Activated CD4-positive, alpha-beta memory T cell treated with anti-CD3 and anti-CD28 coated beads for 36 hours (primary cell): ENCODE measurements at places on chromosomes 13 and 19. TPM values are rescaled to one million over a fixed set of nuclear protein-coding genes. Genes with fewer than 3 reads are reported as not detected.
A peak's percentile ranks its signal among the peaks of the same experiment; 100 is the strongest.

Gene SMIM44
- total RNA-seq, result not detected

- peak; percentile 87 for DNase-seq
Observed at GRCh38 chr13:43878892-43879754, at the start of gene CCDC122. TSS of gene CCDC122 (minus strand) at chr13:43879740. CDS start at chr13:43869376, 10,364 bp downstream.

Gene RGCC
- 96.8 TPM for total RNA-seq

Gene SCN1B
- 1.1 TPM for total RNA-seq

- DNase-seq, result no peak
Observed at GRCh38 chr13:38213314-38213713, 136.3 kb upstream of the UFM1 start.

Gene LINGO3
- 0.10 TPM for total RNA-seq

Gene ZNF382
- total RNA-seq, result 10.9 TPM

- peak; percentile 36 for DNase-seq
Observed at GRCh38 chr13:20231839-20232555, at the start of gene GJB6. TSS of gene GJB6 (minus strand) at chr13:20232319. CDS start at chr13:20223480, 8,839 bp downstream.
